Activated T-helper 2 cell treated with anti-CD3 and anti-CD28 coated beads, Interferon-gamma antibody, Interleukin-2, Interleukin-4, amounts not matched to agents 10 μg/mL and 5 μg/mL and 100 μg/mL, durations not matched to agents 14 hours and 24 hours and 36 hours (primary cell): ENCODE measurements at places on chromosomes 1 and 21. TPM values are rescaled to one million over a fixed set of nuclear protein-coding genes. Genes with fewer than 3 reads are reported as not detected.

DNA sequence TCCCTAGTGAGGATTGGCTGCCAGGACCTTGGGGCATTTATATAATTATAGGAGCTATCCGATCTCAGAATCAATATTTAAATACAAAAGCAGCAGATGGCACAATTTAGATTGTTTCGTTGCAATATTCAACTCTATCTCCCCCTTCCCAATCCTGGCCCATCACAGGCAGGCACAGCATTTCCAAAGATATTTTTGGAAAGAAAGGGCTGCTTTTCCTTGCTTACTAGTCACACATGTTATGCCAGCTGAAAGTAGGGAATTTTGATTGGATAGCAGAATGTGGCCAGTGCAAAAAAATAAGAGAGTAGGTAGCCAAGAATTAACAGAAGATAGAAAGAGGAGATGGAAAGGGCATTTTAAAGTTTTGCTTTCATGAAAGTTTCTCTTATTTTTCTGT is 37.9 kb downstream of the IL12RB2 start:
- peaks cover 42% of the 10 kb centered on the region for H3K4me1 ChIP-seq
- H3K27ac ChIP-seq = no peak overlapping the region
- no peak overlapping the region for H3K4me3 ChIP-seq
- no peak for DNase-seq
- H3K27me3 ChIP-seq = no peaks in the 10 kb centered on the region

LCK gene
- 221 and 232 TPM in 2 replicates for total RNA-seq

DNA sequence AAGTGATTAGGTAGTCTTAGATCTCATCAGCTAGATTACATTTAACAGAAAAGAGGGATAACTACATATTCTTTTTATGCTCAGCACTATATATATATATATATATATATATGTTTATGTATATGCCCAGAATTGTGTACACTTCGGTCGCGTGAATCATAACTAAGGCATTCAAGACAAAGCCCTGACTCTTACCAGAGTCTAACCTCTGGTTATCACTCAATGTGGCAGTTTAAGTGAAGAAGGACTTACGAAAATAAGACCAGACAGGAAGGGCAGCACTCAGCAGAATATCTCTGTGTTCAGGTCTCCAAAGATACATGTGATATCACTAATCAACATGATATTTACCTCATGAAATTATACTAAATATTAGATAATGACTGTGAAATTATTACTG is 1326.7 kb downstream of the MRPL39 start:
- no peaks in the 10 kb centered on the region for H3K4me1 ChIP-seq
- H3K4me3 ChIP-seq = no peak overlapping the region

DNA sequence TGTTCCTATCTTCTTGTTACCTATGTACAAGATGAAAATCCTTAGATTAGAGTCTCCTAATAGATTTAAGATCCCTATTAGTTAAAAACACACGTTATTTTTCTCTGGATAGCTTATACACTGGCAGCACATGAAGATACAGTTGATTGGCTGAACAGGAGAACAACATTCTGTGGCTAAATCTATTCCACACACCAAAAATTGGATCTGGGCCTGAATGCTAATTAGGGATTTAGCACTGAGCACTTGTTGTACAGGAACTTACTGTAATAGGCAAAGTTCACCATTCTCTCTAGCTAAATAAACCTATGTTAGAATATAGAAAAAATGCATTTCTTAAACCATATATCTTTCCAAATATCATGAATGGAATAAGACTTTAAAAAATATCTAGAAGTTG is 117.1 kb upstream of the PTGFR start:
- no peak overlapping the region for H3K4me3 ChIP-seq
- H3K27ac ChIP-seq = no peak overlapping the region
- no peaks in the 10 kb centered on the region for H3K36me3 ChIP-seq
- H3K4me1 ChIP-seq = no peaks in the 10 kb centered on the region

DNA sequence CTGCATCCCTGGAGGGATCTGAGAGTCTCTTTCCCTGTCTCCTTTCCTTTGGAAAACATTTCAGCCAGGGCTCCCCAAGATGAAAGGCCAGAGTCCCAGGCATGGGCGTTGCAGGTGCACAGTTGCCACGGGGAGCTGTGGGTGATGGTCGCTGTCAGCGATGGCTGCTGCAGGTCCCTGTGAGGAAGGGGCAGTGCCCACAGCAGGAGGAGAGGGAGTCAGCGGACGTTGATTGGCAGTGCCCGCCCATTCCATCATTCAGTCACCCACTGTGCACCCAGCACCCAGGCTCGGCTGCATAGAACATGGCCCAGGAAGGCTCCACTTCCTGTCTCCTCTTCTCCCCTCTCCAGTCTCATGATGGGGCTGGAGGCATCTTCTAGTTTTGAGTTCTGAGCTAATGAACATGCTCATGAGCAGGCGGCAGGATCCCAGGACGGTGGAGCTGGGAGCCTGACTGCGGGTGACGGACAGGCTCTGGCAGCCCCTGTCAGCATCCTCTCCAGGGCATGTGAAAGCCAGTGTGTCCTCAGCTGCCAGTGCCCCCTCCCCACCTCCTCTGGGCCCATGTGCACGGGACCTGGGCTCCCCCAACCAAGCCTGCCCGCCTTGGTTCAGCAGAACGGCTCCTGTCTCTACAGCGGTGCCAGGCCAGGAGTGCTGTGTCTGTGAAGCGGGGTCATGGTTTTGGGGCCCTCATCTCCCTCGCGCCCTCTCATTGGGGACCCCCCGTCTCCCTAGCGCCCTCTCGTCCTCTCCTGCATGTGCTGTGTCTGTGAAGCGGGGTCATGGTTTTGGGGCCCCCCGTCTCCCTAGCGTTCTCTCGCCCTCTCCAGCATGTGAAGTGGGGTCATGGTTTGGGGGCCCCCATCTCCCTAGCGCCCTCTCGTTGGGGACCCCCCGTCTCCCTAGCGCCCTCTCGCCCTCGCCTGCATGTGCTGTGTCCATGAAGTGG is 24.5 kb downstream of the COL18A1 start:
- H3K27me3 ChIP-seq = no peaks in the 10 kb centered on the region
- H3K4me3 ChIP-seq = no peak overlapping the region
- H3K36me3 ChIP-seq = no peaks in the 10 kb centered on the region
- DNase-seq = no peak
- H3K27ac ChIP-seq = no peak overlapping the region

DNA sequence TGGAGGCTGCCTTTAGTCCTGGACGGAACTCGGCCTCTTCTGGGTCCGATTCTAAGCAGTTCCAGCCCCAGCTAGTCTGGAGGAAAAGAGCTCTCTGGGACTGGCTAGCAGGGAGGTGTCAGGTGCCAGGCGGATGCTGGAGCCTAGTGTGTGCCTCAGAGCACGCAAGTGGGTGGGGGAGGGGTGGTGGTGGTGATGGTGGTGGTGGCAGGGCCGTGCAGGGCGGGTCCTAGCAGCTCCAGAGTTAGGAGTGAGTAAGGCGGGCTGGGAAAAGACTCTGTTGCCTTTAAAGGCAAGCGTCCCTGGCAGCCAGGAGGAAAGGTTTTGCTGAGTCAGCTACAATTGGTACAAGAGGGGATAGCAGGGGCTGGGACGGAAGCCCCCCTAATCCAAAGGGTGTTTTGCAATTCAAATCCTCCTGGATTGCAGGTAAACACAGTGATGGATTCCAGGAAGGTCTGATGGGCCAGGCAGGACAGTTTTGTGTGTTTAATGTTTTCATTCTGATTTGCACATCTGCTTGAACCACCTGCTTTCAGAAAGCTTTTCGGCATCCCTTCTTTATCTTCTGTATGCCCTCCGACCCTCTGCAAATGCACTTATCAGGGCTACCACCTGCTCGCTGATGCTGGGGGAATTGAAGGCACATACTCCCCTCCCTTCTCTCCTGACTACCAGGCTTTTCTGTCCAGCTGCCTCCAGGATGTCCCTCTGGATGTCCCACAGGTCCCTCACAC is 4.1 kb upstream of the SLC2A1 start:
- peaks cover 6% of the 10 kb centered on the region for H3K36me3 ChIP-seq
- peak overlapping the region; percentile 75 for H3K27ac ChIP-seq
- peaks cover 33% of the 10 kb centered on the region for H3K4me1 ChIP-seq
- H3K4me3 ChIP-seq = no peak overlapping the region
- H3K27me3 ChIP-seq = peaks cover 2% of the 10 kb centered on the region

- H3K27me3 ChIP-seq = no peaks in the 10 kb centered on the region
- H3K4me1 ChIP-seq = no peaks in the 10 kb centered on the region
- H3K36me3 ChIP-seq = no peaks in the 10 kb centered on the region
- DNase-seq = no peak
These were observed 480.2 kb downstream of the COL11A1 start for GRCh38 chr1:102628109-102628613.

DNA sequence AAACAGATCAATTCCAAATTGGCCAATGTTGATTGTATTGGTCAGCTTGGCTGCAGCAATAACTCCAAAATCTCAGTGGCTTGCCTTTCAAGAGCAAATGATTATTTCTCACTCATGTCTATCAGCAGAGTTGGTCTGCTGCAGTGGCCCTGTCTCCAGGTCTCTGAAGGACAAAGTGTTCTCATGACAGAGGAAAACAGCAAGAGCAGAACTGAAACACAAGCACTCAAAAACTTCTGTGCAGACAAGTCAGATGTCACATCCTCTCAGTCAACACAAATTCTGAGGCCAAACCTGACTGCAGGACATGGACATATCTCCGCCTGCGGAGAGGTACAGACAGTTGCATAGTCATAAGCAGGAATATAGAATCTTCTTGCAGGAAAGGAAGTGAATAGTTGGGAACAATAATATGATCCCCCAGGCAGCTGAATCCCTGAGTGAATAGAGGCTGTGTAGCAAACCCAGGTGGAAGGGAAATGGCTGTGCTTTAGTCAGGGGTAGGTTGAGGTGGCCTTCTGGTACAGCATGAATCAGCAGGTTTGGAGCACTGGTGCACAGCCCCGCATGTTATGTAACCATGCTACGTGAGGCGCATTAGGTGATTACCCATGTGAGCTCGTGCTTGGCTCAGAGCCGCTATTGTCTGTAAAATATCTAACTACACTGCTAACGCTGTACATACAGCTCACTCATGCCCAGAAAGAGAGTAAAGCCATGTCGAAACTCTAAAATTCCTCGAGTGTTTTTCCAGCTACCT is 17.1 kb upstream of the UBE2U start:
- peaks cover 9% of the 10 kb centered on the region for H3K27me3 ChIP-seq
- no peaks in the 10 kb centered on the region for H3K36me3 ChIP-seq
- H3K4me1 ChIP-seq = no peaks in the 10 kb centered on the region
